Stimulated activated CD8-positive, alpha-beta memory T cell treated with anti-CD3 and anti-CD28 coated beads, Interleukin-2, amount 100 ng/mL, for 1 hour (primary cell): ENCODE measurements at places on chromosomes 11 and 22.
A peak's percentile ranks its signal among the peaks of the same experiment; 100 is the strongest.

DNA sequence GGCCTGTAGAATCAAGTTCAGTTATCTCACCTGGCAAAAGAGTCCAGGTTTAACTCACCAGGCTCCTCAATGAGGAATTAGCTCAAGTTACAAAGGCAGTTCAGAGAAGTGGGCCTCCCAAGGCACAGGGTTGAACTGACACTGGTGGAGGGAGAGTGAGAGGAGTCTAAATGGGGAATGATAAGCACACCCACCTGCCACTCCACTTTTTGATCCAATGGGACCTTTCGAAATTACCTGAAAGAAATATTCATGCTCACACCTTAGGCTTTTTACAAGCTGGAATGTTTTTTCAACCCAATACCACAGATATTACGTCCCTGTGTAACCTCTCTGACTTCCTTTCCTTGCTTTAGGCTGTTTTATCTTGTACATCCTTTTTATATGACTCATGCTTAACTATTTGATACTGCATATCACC lies 642.7 kb upstream of the TENM4 start:
- DNase-seq: no peak

- no peak for DNase-seq
These were observed 35.1 kb downstream of the TP53I11 start for GRCh38 chr11:44915621-44916020.

DNA sequence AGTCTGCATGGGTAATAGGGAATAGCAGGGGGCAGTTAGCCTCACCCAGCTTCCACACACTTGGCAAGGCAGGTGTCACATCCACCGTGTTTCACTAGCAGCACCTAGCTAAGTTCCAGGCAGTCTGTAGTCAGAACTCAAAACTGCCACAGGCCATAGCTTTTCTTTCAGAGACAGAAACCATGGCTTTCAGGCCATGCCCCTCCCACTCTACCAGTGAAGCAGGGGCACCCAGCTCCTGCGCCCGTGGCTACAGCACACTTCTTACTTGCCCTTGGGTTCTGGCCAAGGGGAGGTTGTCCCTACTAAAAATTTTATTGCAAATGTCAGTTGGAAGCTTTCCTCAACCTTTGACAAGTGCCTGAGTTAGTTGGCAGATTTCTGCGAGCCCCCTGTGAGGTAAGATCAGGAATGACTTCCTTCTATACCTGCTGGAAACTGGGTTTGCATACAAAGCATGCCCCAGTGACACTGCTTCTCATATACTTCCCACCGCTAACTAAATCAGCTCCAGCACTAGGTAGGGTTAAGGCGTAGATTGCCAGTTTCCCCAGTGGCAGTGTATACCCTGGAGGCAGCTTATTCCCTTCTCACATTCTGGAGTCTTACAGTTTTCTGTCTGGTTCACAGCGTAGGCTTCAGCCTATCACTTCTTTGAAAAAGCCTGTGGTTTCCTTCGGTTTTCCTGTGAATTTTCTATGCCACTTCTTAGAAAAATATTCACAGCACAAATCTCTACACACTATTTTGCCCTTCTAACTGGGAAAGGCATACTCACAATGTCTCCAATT lies 139.0 kb upstream of the LUZP2 start:
- no peak for DNase-seq

DNA sequence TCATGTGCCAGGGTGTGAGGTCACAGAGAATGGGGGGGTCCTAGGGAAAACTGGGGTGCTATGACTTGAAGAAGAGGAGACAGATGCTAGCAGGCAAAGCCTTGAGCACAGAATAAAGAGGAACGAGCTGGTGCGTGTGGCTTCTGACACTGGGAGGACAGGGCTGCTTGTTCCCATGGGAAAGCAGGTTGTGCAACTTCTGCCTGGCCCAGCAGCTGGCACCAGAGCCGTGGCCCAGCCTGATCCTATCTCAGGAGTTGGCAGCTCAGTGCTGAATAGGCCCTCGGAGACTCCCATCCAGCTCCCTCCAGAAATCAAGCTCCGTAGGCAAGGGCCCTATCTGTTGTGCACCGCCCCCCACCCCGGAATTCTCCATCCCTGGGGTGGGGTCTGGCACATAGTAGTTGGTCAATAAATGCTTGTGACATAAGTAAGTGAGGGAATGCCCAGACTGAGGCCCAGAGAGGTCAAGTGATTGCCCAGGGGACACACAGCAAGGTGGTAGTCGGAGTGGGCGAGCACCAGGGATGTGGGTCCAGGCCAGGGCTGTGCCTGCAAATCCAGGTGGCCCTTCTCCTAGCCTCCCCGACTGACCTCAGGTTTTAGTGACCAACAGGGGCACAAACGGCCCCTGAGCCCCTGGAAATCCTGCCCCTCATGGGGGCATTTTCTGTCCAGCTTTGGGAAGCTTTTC lies 19.5 kb upstream of the FADD start:
- no peak for DNase-seq

DNA sequence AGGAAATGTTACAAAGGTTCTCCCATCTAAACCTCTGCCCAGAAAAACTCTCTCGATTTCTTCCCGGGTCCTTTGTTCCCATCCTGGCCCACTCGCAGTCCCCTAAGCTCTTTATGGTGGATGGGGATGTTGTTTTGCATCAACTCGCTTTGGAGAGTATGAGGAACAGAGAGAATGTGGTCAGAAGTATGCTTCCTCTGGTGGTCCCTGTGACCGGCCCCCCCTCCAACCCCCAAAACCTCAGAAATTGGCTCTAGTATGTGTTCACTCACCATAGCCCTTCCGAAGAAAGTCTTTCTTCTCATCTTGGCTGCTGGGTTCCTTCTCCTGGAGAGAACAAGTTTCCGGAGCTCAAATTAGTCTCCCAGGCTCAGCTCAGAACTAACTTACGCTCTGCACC lies 54.4 kb downstream of the GRAMD1B start:
- no peak for DNase-seq

DNA sequence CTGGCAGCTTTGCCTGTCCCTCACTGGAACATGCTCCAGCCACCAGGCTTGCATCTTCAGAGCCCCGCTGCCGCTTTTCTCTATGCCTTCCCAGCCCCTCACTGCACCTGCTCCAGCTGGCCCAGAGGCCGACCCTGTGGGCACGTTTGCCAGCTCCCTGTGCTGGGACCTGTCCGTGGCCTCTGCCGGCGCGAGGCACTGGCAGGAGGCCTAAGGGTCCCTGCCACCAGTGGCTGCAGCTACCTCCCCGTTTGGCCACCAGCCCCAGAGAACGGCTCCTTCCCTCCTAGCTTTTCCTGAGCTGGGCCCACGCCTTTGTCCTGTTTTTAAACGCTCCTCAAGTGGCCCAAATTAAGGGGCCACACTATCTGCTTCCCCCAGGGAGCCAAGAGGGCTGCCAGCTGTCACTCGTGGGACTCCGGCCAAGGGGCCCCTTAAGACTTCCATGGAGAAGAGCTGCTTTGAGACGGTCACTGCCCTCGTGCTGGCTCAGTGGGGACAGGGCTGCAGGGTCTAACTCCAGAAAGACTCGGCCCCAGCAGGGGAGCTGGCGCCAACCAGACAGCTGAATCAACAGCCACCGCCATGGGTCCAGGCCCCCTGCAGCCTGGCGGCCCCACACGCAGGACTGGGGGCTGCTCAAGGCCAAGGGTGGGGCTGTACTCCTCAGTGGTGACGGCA lies 24.6 kb upstream of the WNT7B start:
- no peak for DNase-seq

GRCh38 chr11:100948936-100949335 lies 180.7 kb downstream of the PGR start:
- DNase-seq: no peak

DNA sequence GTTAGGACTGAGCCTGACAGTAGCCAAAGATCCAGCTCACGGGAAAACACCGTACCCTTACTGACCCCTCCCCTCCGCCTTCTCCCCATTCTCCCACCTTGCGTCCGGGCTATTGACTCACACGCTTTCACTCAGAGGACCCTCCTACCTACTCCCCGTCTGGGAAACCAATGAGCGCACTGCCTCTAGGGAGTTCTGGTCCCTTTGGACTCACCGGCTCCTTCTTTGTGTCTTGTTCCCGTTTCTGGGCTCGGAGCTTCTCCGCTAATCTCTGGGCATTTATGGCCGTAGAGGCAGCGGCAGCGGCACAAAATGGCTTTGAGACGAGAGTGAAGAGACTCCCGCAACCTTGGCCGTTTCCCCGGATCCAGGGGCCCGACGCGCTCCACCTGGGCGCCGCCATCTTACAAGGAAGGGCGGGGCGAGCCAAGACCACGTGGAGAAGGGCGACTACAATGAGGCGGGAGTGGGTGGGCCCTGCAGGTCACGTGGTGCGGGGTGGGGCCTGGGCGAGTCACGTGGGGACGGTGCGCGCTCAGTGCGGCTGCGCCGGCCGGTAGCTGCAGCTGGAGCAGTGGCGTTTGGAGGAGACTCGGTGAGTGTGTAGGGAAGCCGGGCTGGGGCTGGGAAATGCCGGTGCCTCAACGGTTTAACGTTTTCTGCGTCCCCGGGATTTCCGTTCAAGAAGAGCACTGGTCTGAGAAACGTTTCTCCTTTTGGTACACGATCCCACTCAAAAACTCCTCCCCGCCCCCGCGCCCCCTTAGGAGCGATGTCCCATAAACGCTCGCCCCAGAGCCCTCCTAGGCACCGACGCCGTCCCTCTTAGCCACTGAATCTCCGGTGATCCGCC lies at the start of the genes FAM118B and RPUSD4:
Gene FAM118B (plus strand): TSS at position 547 of the 853 bp plus-strand sequence. CDS start 23,220 bp downstream, outside the sequence.
Gene RPUSD4 (minus strand): TSS at position 415 of the 853 bp plus-strand sequence. CDS start 12 bp downstream, at position 403.
- peak; percentile 99 for DNase-seq

DNA sequence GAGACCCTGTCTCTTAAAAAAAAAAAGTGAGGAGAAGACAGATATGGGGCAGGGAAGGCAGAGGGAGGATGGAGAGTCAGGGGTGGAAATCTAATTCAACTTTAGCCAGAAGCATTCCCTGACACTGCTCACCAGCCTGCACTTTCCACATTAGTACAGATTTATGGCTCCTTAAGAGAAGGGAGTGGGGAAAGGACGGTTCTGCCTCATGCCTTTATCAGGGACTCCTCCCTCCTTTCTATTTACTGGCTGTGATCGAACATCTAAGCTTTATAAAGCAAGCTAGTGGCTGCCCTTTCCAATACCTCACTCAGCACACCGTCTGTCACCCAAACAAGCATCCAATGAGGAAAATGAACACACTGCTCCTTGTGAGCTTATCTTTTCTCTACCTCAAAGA lies at the start of gene PATE4:
Gene PATE4 (plus strand): TSS at position 301 of the 400 bp plus-strand sequence. CDS start 44 bp downstream, at position 345.
- DNase-seq: no peak

DNA sequence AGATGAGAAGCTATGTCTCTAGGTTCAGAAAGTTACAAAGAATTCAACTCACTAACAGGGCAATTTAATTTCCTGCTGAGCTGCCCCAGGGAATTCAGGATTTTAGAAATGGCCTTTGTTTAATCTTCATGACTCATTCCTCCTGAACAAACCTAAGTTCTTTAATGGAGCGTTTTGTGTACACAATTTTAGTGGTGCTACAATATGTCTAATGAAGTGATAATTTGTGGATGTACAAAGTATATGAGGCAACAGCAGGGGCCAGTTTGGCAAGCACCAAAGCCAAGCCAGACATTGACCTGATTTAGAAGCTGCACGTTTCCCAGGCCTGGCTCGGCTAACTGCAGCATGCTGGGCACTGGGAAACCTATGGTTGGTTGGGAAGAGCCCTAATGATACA lies 34.4 kb upstream of the HEPHL1 start:
- no peak for DNase-seq

DNA sequence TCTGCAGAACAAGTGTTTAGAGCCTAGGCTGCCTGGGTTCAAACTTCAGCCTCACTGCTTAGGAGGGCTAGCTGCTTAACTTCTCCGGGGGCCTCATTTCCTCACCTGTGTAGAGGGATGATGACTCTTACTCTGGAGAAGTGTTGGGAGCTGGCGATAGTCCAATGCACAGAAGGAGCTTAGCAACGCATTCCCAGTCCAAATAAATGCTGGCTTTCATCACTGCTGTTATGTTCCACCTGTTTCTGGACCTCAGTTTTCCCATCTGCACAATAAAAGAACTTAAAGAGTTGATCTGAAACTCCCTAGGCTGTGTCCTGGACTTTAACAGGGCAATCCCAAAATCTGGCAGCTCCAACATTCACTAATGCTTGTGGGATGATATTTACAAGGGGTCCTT lies 337.8 kb downstream of the MIAT start:
- no peak for DNase-seq
